ENCODE measurements at places on chromosomes 11 and 22.

DNA sequence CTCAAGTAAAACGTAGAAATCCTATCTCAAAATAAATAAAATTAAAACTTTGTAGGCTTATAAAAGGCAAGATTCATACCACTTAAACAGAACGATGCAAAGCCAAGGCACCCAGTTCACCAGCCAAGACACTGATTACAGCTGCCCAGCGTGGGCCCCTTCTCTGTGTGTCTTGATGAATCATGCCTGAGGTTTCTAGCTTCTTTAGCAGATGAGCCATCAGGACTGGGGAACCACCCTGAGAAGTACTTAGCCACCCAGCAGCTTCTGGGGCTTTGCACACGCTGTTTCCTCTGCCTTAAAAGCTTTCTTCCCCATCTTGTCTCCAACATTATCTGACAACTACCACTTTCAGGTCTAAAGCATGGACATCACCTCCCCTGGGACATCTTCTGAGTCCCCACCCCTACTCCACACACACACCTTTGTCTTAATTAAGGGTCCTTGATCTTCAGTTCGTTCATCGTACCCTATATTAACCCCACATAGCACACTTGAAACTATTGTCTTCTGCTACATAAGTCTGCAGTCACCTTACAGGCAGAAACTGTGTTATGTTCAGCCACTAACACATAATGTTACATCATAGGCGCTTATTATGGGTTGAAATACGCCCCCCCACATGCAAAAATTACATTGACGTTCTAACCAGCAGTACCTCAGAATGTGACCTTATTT lies 8.7 kb upstream of the LAYN start:
- DNase-seq, result peak; percentile 80

DNA sequence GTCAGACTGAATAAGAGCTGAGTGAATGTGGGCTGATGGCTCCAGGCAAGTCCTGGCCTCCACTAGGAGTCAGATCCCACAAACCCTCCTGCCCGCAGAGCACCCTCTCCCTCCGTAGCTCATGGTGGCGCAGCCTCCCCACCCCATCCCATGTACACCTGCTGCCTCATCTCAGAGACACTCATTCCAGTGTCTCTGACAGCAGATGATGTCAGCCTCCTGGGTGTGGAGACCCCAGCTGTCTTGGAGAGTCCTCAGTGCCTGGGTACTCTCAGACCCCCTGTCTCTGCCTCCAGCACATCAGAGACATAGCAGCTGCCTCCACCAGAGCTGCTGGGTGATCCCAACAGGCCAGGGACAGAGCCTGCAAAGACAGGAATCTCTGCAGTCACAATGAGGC lies 9.5 kb downstream of the IGLL5 start:
- DNase-seq, result no peak

DNA sequence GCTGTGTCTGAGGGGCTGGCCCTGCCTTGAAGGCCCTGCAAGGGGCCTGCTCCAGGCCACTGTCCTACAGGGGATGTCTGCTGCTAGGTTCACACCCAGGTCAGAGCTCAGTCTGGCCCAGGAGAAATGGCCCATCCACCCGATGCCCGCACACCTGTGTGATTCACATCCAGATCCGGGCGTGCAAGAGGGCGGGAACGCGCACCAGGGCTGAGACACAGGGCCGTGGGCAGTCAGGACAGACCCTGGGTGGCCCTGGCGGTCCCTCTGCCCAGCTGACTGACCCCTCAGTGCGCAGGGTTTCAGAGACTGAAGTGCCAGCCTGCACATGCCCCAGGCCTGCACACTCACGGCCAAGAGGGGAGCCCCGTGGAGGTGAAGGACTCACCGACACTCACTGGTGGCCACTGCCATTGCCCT lies 7.4 kb downstream of the TOLLIP start:
- no peak for DNase-seq

DNA sequence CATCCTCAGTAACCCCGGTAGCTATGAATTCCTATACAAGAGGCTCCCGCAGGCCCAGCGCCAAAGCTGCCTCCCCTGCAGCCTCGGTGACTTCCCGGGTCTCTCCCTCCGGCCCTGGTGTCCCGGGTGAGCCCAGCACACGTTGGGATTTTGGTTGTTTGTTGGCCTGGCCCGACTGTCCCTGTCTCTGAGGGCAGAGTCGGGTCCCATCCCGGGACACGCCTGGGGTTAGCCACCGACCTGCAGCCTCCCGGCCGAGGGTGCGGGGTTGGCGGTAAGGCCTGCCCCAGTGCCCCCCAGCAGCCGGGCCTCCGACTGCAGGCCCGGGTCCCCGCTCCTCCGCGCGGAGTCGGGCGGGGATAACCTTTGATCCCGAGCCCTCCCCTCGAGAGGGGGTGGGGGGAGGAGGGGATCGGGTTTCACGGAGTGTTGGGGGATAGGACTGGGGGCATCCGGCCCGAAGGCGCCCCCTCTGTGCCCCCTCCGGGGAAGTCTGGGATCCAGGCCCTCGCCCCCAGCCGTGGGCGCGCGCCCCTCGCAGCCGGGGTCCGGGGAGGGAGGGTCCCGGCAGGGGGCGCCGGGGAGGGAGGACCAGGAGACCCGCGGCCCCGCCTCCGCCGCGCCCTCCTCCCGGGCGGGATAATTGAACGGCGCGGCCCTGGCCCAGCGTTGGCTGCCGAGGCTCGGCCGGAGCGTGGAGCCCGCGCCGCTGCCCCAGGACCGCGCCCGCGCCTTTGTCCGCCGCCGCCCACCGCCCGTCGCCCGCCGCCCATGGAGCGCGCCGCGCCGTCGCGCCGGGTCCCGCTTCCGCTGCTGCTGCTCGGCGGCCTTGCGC lies at the start of gene FBLN1:
TSS of gene FBLN1 (plus strand) at position 669 of the 835 bp plus-strand sequence. CDS start at position 772, 103 bp downstream.
- DNase-seq, result peak; percentile 42

- no peak for DNase-seq
Measured at GRCh38 chr11:84339796-84340195, 1053.6 kb upstream of the CCDC90B start.

DNA sequence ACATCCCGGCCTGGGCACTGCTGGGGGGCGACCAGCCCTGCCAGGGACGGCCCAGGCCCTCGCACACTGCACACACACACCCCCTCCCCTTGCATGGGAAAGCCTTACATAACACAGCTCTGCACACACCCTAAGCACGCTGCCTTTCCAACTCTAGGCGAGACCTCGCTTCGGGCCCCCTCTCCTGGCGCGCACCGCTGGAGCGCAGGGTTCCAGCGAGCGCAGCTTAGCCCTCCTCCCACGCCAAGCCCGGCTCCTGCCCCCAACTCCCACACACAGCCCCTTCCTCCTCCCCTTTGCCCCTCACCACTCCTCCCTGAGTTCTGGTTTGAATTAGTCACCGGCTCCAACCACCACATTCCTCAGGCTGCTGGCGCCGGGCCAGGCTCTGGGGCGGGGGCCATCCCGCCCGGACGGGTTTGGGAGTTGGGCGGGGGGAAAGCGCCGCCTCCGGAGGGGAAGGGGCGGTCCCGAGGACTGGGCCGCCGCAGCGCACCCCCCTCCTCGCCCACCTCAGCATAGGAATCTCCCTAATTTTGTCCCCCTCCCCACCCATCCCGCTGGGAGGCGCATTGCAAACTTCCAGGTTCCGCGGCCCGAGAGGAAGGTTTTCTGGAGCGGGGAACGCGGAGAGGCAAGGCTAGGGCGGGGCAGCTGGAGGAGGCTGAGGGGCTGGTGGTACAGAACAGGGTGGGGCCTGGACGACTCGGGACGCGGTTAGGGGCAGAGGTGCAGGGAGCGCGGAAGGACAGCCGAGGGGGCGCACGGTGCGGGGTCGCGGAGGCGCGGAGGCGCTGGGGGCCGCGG lies 966 bp downstream of the AHNAK start:
- peak; percentile 86 for DNase-seq

GRCh38 chr22:19402642-19403191 lies 28.8 kb downstream of the HIRA start:
- DNase-seq, result no peak

- no peak for DNase-seq
Measured at GRCh38 chr11:100316952-100317351, 370.1 kb upstream of the ARHGAP42 start.

DNA sequence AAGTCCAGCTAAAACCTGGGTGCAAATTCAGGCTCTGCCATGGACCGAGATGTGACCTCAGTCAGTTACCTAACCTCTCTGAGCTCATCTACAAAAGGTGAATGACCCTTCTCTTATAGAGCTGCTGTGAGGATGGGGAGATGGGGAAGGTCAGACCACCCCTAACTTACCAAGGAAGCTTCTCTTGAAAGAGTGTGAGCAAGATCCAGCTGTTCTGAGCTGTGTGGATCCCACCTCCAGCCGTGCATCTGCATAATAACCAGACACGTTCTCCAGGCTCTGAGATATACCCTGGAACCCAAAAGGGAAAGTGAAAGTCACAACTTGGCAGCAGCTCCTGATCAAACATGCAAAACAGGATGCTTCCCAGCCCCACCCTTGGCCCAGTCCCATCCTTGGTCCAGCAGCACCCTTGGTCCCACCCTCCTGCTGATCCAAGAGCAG lies at the start of gene APOL3:
TSS of gene APOL3 (minus strand) at position 257 of the 444 bp plus-strand sequence. CDS start 11,700 bp downstream, outside the sequence.
- no peak for DNase-seq

DNA sequence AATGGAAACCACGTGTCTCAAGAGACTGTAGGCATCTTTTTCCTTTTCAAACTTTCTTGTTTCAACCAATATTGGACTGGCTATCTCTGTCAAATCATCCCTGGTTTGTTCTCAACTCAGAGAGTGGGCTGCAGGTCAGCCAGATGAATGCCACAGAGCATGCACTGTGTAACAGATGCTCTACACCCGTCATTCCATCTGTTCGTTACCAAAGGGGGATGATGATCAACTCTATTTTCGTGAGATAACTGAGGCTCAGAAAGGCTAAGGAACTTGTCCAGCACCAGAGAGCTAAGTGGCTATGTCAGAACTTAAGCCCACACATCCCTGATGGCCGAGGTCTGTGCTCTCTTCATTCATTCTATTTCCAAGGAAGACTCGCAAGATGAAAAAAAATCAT lies 42.1 kb downstream of the SLC1A2 start:
- DNase-seq, result no peak

GRCh38 chr11:122572592-122572991 lies 82.9 kb upstream of the UBASH3B start:
- no peak for DNase-seq

GRCh38 chr11:88377144-88377543 lies 39.6 kb upstream of the CTSC start:
- no peak for DNase-seq

DNA sequence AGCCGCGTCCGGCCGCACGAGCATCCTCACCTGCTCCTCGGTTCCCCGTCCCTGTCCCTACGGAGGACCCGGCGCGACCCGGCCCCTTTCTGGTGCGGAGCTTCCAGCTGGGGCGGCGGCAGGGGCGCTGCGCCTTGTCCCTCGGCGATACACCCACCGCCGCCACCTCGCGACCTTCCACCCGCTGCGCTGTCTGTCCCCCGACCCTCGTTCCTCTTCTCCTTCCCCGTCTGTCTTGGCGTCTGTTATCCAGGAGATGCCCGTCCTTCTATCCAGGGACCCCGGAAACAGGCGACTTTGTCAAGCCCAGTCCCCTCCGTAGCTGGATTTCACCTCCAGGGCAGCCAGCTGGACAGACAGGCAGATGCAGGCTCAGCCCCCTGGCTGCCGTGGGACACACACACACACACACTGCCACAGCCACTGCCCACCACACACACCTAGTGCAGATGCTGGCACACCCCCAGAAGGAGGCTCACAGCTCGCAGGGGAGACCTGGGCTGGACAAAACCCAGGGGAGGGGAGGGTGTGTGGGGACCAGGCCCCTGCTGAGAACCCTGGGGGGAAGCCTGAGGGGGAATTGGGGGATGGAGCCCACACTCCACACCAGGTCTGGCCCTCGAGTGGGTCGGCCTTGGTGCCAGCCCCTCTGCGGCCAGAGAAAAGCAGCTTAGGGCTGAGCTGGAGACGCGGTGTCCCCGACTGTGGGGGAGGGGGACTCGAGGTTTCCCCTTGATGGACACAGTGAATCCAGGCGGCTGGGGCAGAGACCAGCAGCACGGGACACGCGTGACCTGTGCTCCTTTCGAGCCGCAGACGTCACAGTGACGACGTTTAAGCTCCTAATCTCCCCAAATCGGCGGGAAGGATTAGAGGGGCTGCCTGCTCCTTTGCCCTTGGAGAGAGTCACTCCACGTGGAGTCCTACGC lies 788 bp downstream of the DRD4 start:
- DNase-seq, result no peak

- no peak for DNase-seq
Measured at GRCh38 chr11:34997952-34998528, 81.6 kb downstream of the PDHX start.

- no peak for DNase-seq
Measured at GRCh38 chr22:49482811-49483210, 344.9 kb downstream of the BRD1 start.
